NCI-H1092 treated with DMSO at 0.1 percent for 48 hours (cell line): ENCODE measurements at places on chromosomes 4 and X.

- DNase-seq, result no peak
These were observed 156.2 kb downstream of the NPNT start for GRCh38 chr4:106051514-106051913.

GRCh38 chr4:113512880-113513279, 248.7 kb downstream of the CAMK2D start:
- DNase-seq, result no peak

GRCh38 chrX:120450163-120450562, 18.9 kb downstream of the LAMP2 start:
- no peak for DNase-seq

GRCh38 chr4:32909736-32910135, 2189.6 kb downstream of the PCDH7 start:
- no peak for DNase-seq

GRCh38 chr4:2949782-2950125, 13.5 kb downstream of the NOP14 start:
- no peak for DNase-seq

- no peak for DNase-seq
These were observed 21.1 kb upstream of the SORBS2 start for GRCh38 chr4:185833055-185833598.

DNA sequence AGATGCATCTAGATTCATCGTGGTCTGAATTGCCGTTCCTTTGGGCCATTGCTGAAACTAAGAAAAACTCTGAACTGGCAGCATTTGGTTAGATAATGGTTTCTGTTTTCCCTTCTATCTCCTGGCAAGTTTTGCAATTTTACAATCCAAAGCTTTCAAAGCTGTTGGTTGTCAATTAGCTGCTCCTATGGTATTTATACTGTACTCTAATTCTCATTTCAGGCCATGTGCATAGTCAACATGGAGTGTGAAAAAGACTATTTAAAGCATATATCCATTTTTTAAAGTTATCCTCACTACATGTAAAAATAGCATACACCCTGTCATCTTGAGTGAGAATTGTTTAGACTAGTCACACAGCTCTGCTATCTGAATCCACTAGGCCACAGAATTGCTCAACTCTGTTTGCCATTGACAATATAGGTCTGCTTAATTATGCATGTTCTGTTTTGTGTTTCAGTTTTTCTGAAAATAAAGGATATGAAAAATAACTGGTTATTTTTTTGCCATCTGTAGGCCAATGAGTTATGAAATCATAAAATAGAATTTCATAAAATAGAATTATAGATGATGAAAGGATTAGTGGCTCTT, 27.7 kb upstream of the TEC start:
- no peak for DNase-seq

DNA sequence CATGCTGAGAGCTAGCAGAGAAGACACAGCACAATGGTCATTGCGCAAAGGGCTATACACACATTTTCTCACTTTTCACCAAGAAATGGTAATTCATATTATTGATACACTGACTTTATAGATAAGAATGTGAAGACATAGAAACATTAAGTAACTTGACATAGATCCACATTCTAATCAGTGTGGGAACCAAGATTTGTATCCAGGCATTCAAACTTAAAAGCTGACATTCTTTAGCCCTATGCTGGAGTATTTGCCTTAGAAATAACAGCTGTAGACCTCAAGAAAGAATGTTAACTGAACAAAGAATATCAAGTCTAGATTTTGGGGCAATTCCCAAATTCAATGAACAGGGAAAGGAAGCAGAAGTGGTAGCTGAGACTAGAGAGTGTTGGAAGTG, 384.8 kb downstream of the IL15 start:
- no peak for DNase-seq

GRCh38 chrX:72366178-72366577, 60.5 kb upstream of the CITED1 start:
- no peak for DNase-seq

GRCh38 chrX:68647156-68647957, at the start of gene STARD8:
TSS of gene STARD8 (plus strand) at chrX:68647666. CDS start at chrX:68647883, 217 bp downstream.
- peak; percentile 13 for DNase-seq

DNA sequence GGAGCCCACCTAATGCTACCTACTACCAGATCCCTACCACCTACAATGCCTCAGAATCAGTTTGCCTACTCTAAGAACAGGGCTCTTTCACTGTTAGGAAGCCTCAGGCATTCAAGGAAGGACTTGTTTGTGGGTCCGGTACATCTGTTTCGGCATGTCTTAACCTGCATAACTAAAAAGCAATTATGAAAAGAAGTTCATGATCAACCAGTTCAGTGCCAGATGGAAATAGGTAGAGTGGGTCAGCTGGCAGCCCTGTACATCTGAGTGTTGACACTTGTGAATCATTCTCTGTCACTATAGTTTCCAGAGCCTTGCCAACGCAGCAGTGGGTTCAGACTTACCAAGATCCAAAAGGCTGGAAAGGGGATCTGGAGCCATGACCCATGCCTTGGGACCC, 3.3 kb downstream of the TMEM185A start:
- no peak for DNase-seq
